Dermis microvascular lymphatic vessel endothelial cell (primary cell): ENCODE measurements at places on chromosomes 4 and X. TPM values are rescaled to one million over a fixed set of nuclear protein-coding genes. Genes with fewer than 3 reads are reported as not detected.

DNA sequence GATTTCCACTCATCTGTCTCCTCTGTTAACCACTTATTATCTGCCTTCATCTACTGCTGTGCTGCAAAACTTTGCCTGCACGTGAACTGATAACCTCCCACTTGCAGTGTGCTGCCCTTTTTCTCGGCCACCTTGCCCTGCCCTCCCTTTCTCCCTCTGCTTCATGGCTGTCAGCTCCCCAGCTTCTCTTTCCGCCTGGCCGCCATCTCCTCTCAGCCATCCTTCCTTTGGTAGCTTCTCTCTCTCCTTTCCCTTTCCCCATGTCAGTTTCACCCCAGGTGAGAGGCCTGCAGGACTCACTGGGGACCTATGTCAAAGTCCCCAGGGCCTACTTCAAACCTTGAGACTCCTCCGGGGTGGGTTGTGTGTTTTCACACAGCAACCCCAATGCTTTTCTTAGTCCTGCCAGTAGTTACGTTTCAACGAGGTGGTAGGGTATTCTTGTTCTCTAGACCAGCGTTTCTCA, 6.6 kb downstream of the MSL3 start:
- DNase-seq, result no peak

DNA sequence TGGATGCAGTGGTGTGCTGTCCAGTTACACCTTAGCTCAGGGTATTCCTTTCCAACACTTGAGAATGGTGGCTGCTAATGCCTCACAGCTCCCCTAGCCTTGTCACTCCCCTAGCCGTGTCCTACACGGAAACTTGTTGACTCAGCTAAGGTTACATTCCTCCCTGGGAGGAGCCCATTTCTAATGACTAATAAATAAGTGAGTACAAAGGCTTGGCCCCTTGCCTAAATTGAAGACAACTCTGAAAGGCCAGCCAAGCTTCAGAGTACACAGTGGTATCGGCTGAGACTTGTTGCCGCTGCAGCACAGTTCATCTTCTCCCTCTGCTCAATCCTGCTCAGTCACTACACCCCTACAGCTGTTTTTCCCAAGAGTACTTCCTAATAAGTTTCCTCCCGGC, 21.2 kb upstream of the SLC25A31 start:
- DNase-seq, result peak; percentile 88

DNA sequence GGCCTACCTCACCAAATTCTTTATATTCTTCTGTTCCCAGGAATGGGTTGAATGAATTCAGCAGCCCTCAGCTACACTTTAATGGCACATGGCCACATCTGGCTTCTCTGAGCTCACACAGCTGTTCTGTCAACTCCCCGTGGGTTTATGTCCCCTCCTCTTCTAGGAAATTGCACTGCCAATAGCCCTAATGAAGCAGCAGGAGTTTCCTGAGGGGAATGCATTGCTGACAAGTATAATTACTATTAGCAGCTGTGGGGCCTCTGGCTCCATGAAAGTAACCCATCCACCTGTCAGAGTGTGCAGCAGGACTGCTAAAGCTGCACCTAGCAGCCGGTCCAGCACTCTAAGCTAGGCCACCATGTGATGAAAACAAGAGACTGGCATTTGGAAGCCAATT, 50.3 kb downstream of the FTHL17 start:
- DNase-seq, result no peak

DNA sequence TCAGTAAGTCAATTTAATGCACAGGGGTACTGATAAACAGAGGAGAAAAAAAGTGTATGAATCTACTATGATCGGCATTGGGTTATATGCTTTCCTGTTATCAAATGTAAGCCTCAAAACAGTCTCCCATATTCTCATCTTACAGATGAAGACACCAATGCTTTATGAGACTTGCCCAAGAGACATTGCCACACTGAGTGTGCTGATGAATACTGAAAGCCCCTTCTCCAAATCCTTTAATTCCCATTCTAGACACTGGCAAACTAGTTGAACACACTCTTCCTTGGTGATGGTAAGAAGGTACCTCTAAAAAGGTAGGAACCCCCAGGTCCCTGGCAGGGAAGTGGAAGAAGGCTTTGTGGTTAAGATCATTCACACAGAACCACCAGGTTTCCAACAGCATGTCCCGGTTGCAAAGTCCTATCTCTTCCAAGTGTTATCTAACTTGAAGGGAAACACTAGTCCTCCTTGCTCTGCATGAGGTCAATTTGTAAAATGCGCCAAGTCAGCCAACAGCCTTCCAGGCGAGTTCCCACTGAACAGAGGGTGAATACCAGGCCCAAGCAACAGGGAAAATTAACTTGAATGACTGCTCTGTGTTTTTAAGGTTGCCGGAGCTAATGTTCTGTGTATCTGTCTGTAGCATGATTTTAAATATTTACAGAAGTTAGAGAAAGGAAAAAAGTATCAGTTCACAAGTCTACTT, 5.1 kb downstream of the SETD7 start:
- DNase-seq, result no peak

Gene DNAAF6
- not detected in 2 replicates for total RNA-seq

Gene CDX4
- total RNA-seq, result not detected in 2 replicates

DNA sequence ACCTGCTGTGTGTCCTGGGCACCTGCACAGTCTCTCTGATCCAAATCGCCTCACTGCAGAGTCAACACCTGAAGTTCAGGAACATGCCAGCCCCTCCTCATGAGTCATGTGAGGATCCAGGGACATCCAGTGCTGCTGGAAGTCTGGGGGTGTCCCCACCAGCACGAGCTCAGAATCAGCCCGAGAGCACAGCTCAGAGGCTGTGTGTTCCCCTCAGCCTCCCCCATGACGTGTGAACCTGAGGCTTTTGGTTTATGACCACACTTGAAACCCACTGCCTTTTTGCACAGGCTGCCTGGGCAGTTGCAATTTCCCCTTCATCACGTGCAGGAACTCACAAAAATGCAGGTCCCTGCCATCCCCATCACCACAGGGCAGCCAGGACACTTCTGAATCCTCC, 47.1 kb downstream of the PPP2R2C start:
- DNase-seq, result no peak
